Activated naive CD4-positive, alpha-beta T cell (primary cell): ENCODE measurements at places on chromosomes 2 and 18.

- DNase-seq: no peak
Measured at GRCh38 chr2:97963079-97963406, 32.7 kb downstream of the TMEM131 start.

- no peak for DNase-seq
Measured at GRCh38 chr2:2754940-2755339, 423.9 kb upstream of the MYT1L start.

DNA sequence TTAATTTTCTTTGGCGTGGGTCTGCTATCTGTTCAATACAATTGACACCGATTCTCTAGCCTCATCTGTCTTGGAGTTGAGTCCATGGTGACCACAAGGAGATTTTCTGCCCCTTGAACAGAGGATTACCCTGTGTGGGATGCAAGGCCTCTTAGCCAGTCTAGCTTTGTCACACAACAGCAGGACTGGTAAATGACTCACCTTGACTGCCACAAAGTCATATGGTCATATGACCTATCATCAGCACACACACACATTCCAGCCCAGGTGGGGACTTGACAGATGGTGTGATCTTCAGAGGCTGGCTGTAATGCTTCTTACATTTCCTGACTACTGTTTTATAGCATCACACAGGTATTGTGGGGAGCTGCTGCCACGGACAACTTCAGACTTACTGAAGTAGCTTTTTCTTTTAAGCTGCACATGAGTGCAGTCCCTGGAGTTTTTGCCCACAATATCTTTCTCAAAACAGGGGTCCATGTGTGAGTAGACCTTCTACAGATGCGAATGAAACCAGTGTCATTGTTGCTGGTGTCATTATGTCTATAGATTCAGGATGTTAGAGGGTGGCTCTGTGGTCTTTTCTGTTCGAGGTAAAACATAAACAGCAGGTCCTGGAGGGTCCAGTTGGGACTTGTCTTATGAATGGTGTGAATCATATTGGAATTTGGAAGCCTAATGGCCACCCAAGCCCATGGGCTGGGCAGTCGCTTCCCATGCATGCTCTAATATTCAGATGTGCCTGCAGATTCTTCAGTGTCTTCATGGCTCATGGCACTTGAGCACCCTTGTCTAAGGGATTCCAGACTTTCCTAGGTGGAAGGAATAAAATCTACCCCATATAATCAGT, 18.6 kb upstream of the ACOXL start:
- no peak for DNase-seq

- peak; percentile 16 for DNase-seq
Measured at GRCh38 chr18:2970772-2971659, 41.9 kb downstream of the LPIN2 start.

DNA sequence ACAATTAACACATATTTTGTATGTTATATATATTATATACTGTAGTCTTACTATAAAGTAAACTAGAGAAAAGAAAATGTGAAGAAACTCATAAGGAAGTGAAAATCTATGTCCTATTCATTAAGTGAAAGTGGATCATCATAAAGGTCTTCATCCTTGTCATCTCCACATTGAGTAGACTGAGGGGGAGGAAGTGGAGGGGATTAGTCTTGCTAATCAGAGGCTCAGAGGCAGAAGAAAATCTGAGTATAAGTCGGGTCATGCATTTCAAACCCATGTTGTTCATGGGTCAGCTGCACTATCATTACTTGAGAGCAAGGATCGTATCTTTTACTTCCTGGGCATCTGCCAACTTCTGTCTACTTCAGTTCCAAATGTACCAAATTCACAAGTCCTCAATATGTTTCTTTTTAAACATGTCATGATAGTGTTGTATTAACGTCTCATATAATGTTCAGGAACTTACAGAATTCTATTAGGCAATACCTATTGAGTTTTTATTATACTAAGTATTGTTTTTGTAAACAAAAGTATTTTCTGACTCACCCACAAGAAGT, 208.9 kb upstream of the BOD1L2 start:
- no peak for DNase-seq
